ENCODE measurements at places on chromosomes 11 and 22.

GRCh38 chr11:21396342-21397008, 727.1 kb downstream of the NELL1 start:
- DNase-seq: no peak

DNA sequence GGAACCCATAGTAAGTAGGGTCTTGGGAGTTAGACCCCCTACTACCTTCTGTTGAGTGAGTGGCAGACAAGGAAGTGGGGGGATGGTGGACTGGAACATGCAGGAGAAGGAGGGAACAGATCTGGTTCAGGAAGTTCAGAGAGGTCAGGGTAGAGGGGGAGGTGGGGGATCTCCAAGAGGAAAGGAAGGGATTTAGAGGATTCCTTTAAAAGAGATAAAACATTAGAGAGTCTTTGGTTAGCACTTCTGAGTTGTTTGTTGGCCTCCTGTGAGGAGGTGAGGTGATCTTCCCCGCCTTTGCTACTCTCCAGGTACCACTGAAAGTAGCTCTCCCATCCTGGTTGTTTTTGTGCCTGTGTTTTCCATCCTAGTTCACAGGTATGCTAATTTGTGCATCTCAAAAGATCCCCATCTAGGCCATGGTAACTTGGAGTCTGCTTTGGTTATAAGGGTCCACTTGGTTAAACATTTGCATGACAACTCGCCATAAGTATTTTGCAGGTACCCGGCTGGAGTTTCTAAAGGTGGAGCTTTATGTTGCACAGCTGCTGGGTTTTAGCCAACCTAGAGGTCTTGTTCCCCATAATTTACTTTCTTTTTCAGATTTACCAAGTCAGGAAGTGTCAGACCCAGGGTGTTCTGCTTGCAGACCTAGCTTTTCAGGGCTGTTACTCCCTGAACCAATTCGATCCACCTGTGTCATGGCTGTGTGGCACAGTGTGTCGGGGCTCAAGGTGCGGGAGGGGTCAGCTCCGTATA, 79.3 kb upstream of the SORL1 start:
- DNase-seq: no peak

DNA sequence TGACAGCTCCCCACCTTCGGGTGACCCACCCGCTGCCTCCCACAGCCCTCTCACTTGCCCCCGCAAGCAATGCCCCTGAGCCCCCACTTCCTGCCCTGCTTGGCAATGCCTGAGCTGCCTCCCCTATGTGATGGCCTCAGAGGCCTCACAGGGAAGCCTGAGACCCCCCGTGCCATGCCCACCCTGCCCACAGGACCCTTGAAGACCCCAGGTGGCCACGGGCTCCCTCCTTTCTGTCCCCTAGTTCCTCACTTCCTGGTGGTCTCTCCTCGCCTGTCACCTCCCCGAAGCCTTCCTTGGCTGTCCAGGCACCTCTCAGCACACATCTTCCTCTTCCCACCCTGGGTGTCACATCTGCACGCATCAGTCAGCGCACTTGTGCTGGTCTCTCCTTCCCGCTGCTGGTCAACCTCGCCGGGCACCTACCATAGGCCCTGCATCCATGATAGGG, 90.5 kb downstream of the BRD1 start:
- no peak for DNase-seq

- no peak for DNase-seq
Observed at GRCh38 chr11:58564231-58564630, 11.4 kb downstream of the LPXN start.

DNA sequence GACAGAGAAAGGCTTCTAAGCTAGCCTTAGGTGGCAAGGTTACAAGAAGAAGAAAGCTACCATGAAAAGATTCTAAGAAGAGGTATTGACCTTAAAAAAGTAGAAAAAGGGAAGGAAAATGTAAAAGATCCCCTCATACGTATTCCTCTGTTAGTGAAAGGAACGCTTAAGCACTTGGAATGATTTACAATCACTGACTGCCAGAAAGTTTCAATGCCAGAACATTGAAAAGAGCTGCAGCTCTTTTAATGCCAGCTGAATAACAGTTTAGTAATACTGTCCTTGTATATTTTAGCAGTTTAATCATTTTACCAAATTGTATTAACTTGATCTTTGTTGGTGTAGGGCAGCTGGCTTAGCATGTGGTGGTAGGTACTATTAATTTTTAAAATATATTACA, 650.7 kb downstream of the FAM181B start:
- DNase-seq: no peak

GRCh38 chr11:47899801-47900200, 51.7 kb upstream of the NUP160 start:
- no peak for DNase-seq

GRCh38 chr22:49730656-49731055, 97.0 kb downstream of the BRD1 start:
- DNase-seq: no peak

GRCh38 chr11:23727794-23728193, 769.1 kb upstream of the LUZP2 start:
- DNase-seq: no peak

GRCh38 chr22:30436196-30436595, 10.6 kb downstream of the MTFP1 start:
- DNase-seq: no peak

- no peak for DNase-seq
Observed at GRCh38 chr11:121365304-121365703, 72.7 kb downstream of the SC5D start.

DNA sequence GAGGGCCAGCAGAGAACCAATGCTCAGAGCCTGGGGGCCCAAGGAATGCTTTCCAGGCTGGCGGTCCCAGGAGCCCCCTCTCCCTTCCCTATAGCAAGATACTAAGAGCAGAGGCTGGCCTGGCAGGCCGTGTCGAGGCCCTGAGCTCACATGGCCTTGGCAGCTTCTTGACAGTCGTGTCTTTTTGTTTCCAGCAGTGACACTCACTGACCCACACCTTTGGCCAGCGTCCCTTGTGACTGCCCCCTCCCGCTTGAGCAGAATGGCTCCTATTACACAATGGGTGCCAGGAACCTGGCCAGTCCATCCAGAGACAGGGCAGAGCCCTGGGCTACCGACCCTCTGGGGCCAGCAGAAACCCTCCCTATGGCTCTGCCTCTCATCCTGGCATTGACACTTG, 6.4 kb upstream of the CCND1 start:
- DNase-seq: no peak

DNA sequence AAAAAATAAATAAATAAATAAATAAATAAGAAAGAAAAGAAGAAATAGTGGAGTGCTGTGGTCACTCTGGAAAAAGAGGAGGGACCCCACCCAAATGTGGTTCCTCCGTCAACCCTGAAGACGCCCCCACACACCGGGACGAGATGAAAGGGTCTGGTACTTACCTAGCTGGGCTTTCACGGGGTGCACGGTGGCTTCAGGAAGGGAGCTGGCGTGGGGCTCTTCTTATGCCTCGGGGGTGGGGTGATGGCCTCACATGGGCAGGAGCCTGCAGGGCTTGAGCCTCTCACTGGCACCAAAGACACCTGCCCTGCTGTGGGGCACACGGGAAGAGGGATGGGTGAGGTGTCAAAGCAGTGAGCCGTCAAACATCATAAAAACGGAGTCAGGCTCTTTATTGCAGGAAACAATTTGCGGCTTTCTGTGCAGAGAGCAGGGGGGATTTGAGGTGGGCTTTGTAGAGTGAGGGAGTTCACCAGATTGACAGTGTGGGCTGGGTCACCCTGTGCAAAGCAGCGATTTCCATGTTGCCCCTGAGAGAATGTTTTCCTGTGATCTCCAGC, 28.0 kb upstream of the KRTAP5-6 start:
- DNase-seq: no peak

DNA sequence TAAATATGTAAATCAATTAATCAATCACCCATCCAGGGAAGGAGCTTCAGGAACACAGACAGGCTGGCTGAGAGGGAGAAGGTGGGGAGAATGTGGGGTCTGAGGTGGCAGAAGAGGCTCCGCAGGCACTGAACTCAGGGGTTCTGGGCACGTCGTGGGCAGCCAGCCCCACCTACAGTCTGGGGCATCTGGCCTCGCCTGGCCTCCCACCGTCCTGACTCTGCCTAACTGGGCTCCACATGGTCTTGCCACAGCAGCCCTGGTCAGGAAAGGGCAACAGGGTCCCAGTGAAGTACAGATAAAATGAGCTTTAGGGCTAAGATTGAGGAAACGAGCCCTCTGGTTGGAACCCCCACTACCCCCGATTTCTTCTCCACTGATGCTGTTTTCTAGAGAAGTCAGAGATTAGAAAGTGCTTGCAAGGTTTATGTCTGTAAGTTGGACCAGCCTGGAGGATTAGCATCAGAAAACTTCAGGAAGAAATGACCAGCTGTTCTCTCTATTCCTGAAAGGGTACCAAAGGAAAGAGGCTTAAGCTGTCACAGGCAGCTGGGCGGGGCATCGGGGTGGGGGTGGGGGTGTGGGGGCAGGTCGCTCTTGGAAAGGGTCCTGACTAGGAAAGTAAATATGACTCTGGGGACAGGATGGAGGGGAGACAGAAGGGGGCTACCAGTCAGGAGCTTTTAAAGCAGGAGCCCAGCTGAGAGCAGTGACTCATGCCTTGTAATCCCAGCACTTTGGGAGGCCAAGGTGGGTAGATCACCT, 261.7 kb downstream of the BUD13 start:
- no peak for DNase-seq

DNA sequence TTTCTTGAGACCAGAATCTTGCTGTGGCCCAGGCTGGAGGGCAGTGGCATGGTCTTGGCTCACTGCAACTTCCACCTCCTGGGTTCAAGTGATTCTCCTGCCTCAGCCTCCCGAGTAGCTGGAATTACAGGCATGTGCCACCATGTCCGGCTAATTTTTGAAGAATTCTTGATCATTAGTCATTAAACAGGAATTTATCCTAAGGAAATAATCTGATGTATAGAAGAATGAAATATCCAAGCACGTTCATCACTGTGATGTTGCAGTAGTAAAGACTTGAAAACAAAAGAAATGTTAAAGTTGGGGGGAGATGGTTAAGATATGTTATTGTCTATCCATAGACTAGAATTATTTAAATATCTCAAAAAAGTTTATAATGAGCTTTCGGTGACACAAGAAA, 23.6 kb downstream of the CBL start:
- no peak for DNase-seq

DNA sequence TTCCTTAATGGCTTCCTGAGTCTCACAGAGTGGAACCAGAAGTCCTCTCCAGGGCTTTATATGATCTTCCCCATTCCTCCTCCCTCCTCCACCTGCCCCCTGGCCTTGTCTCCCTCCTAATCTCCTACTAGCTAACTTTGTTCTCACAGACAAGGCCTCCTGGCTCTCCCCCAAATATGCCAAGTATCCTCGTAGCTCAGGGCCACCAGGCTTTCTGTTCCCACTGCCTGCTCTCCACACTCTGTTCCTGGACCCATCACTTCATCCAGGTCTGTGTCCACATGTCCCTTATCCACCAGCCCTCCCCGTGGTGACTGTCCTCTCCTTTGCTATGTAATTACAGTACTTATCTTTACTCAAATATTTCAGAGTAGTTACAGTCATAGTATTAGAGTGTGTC, 23.2 kb upstream of the LMO1 start:
- DNase-seq: no peak

GRCh38 chr11:130219148-130219547, 59.6 kb downstream of the ST14 start:
- DNase-seq: no peak

DNA sequence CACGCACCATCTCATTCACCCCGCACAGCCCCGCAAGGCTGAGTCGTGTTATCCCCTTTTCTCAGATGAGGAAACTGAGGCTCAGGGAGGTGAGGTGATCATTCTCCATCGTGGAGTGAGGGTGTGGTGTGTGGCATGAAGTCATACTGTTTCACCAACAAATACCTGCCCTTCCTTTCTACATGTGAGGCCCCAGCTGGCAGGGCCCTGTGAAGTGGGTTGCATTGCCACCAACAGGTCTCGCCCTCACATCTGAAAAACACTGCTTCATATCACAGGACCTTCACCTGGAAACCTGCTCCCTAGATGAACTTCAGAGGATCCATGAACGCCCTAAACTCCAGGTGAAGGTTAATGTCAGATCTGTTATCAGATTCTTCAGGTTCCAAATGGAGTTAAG, 4.3 kb downstream of the SSTR3 start:
- no peak for DNase-seq

DNA sequence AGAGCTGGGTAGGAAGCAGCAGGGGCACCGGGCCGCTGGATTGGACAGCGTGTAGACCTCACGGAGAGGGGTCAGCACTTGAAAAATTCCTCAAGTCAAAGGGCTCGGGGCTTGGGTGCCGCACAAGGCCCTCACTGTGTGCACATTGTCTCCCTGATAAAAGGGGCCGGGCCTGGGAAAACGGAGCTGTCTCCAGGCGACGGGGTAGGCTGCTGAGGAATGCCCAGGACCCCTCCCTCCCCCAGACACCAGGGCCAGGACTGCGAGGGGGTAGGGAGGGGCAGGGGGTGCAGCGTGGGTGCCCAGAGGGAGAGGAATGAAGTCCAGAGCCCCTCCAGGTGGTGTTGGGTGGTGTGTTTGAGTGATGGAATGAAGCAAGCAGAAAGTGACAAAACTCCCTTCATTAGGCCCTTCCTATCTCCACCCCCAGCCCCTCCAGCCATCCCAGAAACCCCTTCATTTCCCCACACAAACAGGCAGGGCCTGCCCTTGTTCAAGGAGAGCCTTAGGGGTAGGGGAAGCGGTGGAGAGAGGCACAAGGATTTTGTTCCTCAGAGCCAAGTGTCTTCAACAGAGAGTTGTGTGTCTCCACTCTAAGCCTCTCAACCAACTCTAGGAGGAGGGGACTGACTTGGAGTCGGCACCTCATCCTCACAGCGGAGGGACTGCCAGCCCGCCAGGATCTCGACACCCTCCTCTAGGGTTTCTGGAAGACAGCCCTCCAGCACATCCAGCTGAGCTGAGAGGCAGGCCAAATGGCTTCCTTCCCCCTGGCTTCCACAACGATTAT, 63.9 kb downstream of the SYN3 start:
- DNase-seq: no peak

- no peak for DNase-seq
Observed at GRCh38 chr11:216081-216974, 8.8 kb downstream of the RIC8A start.

DNA sequence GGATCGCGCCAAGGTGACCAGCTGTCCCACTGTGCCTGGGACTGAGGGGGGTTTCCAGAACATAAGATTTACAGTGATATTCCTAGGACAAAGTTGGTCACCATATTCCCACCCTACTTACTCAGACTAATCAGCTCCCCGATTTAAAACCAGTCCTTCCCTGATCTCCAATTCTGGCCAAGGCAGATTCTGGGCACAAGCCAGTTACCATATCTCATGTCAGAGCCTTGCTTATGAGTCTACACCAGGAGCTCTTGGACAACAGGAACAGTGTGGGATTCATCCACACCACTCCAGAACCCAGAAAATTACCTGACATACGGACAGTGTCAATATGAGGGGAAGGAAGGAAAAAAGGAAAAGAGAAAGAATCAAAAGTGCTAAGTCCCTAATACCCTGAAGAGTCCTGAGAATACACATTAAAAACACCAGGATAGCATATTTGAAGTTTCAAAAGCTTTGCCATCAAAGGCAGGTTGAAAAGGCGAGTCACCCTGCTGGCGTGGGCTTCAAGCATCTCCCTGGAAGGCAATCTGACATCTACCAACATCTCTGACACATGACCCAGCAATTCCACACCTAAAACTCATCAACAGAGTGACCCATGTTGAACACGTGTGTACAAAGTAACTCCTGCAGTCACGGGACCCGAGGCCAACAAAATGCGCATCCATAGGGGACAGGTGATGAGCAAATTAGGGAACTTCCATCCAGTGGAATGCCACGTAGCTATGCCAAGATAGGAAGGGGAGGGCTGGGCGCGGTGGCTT, 8.0 kb upstream of the IL2RB start:
- DNase-seq: no peak

Data from pulmonary artery endothelial cell (primary cell).